HCT116 (cell line): ENCODE measurements at places on chromosomes 4 and X. TPM values are rescaled to one million over a fixed set of nuclear protein-coding genes. Genes with fewer than 3 reads are reported as not detected.

PGRMC1 gene
- 81.6 TPM for total RNA-seq

FGG gene
- 2.7 TPM for total RNA-seq

NKRF gene
- total RNA-seq: 22.8 TPM

CD38 gene
- not detected for total RNA-seq

- H3K4me3 ChIP-seq: no peak overlapping the region
- DNase-seq: no peak
- no peaks in the 10 kb centered on the region for H3K36me3 ChIP-seq
- H3K27ac ChIP-seq: no peak overlapping the region
These were observed 185.5 kb upstream of the ANXA10 start for GRCh38 chr4:167906851-167907250.

DNA sequence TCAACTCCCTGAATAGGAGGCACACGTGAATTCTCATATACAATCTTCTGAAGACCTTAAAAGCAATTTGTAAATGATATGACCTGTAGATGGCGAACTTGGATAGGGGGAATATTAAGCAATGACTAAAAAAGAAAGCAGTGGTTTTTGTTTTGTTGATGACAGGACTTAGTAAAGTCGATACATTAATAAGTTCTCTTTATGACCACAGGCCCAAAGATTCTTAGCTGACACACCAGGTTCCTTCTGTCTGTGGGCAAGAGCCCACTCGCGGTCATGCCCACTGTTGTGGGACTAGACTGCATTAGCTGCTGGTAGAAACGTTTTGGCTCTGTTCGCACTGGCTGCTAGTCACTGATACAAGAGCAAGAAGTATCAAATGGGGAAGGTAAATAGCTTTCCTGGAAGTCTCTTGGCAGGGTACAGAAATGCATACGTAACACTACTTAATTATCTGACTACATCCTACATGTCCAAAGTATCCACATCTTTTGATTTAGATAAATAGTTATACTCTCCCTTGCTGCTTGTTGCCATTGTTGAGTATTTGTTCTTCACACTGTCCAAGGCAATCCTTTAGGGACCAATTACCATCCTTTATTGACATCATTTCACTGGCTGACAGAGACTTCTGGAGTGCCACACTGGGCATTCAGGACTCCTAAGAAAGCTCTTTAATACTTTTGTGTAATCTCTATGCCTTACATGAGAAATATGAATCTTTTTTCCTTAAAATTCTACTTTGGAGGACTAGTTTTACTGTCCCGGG is 31.0 kb downstream of the ALPK1 start:
- no peak overlapping the region for H3K27ac ChIP-seq
- H3K4me3 ChIP-seq: no peak overlapping the region
- H3K4me1 ChIP-seq: no peaks in the 10 kb centered on the region

- H3K27me3 ChIP-seq: no peaks in the 10 kb centered on the region
- DNase-seq: no peak
- no peak overlapping the region for H3K4me3 ChIP-seq
- no peaks in the 10 kb centered on the region for H3K36me3 ChIP-seq
- H3K27ac ChIP-seq: no peak overlapping the region
These were observed 112.8 kb upstream of the EOLA2 start for GRCh38 chrX:150051096-150051495.

GRCh38 chrX:151505796-151506195 is 57.7 kb upstream of the PASD1 start:
- H3K4me3 ChIP-seq: no peak overlapping the region
- no peaks in the 10 kb centered on the region for H3K4me1 ChIP-seq
- H3K27me3 ChIP-seq: peaks cover 9% of the 10 kb centered on the region; the same call in 1 of the 2 replicates
- no peaks in the 10 kb centered on the region for H3K36me3 ChIP-seq

GRCh38 chr4:86521373-86521969 is 72.6 kb upstream of the PTPN13 start:
- no peaks in the 10 kb centered on the region for H3K4me1 ChIP-seq
- no peaks in the 10 kb centered on the region for H3K36me3 ChIP-seq
- H3K4me3 ChIP-seq: no peak overlapping the region
- H3K27ac ChIP-seq: no peak overlapping the region
- H3K27me3 ChIP-seq: no peaks in the 10 kb centered on the region

- no peaks in the 10 kb centered on the region for H3K27me3 ChIP-seq
- no peaks in the 10 kb centered on the region; the same call in 1 of the 2 replicates for H3K4me1 ChIP-seq
- no peak overlapping the region for H3K4me3 ChIP-seq
- DNase-seq: no peak
- no peak overlapping the region for H3K27ac ChIP-seq
- no peaks in the 10 kb centered on the region for H3K36me3 ChIP-seq
These were observed 24.6 kb downstream of the SEPTIN11 start for GRCh38 chr4:76974150-76974549.

DNA sequence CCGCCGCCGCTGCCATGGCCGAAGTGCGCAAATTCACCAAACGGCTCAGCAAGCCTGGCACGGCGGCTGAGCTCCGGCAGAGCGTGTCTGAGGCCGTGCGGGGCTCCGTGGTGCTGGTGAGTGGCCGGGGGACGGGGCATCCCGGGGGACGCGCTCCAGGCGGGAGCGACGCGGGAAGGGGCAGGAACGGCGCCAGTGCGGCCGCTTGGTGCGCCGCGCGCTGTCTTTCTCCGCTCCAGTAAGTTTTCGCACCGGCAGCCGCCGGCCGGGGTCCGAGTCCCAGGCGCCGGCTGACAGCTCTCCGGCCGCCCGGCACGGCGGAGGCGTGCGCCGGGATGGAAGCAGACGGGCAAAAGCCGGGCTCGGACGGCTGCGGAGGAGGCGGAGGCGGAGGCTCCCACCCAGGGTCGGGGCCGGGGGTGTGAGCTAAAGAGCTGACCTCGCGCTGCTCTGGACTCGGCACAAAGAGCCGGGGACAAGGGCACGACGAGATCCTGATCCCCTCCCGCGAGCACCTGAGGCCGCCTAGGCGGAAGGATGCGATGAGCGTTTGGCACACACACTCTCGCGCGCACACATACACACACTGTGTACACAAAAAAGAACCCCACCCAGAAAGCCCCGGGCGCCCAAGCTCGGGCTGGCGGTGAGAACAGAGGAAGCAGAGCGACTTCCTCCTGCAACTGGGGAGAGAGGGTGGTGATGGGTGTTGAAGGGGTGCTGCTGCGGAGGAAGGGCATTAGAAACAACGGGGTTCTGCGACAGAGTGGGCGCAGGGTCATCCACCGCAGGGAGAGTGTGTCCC is 545 bp downstream of the DOCK11 start:
- H3K27me3 ChIP-seq: no peaks in the 10 kb centered on the region; the same call in 1 of the 2 replicates
- H3K4me1 ChIP-seq: 0 out of 2 replicates have a peak, but pooled peaks cover 3% of the 10 kb centered on the region
- peak overlapping the region; percentile 59 for H3K4me3 ChIP-seq
- no peak for DNase-seq
- no peaks in the 10 kb centered on the region for H3K36me3 ChIP-seq

DNA sequence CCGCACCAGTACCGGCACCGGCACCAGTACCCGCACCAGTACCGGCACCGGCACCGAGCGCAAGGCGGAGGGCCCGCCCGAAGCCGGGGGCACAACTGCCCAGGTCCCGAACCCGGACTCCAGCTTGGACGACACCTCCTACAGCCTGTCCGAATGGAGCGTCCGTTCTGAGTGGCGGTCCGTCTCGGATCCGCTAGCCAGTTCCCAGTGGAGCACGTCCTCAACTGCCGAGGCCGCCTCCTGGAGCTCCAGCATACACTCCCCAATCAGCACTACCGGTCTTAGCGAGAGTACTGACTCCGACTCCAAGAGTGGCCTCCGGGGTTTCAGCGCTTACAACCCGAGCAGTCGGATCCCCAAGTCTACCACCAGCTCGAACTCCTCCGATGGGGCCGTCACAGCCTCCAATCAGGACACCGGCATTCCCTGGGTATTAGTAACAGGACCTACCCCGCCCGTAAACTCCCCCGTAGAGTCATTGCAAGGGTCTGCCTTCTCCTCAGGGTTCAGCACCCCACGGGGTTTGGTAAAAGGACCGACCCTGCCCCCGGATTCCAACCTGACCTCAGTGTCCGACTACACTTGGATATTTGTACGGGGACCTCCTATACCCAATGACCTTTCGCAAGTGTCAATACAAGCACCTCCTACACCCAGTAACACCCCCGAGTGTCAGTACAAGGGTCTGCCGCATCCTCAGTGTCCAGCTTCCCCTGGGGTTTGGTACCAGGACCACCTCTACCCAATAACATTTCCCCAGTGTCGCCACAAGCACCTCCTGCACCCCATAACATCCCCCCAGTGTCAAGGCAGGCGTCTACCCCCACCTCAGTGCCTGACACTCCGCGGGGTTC is 721 bp upstream of the MAOA start:
- no peaks in the 10 kb centered on the region for H3K36me3 ChIP-seq
- peak overlapping the region; percentile 54 for H3K4me3 ChIP-seq
- no peaks in the 10 kb centered on the region for H3K27me3 ChIP-seq
- DNase-seq: no peak

GRCh38 chr4:54837576-54838140 is 179.9 kb downstream of the KIT start:
- no peak for DNase-seq
- no peak overlapping the region for H3K4me3 ChIP-seq
- no peaks in the 10 kb centered on the region for H3K36me3 ChIP-seq
- H3K27me3 ChIP-seq: no peaks in the 10 kb centered on the region
- no peak overlapping the region for H3K27ac ChIP-seq
- H3K4me1 ChIP-seq: no peaks in the 10 kb centered on the region

GRCh38 chr4:112910109-112910736 is 139.2 kb upstream of the ANK2 start:
- no peak overlapping the region for H3K4me3 ChIP-seq
- no peak for DNase-seq
- no peaks in the 10 kb centered on the region for H3K36me3 ChIP-seq
- H3K4me1 ChIP-seq: peaks cover 16% of the 10 kb centered on the region

DNA sequence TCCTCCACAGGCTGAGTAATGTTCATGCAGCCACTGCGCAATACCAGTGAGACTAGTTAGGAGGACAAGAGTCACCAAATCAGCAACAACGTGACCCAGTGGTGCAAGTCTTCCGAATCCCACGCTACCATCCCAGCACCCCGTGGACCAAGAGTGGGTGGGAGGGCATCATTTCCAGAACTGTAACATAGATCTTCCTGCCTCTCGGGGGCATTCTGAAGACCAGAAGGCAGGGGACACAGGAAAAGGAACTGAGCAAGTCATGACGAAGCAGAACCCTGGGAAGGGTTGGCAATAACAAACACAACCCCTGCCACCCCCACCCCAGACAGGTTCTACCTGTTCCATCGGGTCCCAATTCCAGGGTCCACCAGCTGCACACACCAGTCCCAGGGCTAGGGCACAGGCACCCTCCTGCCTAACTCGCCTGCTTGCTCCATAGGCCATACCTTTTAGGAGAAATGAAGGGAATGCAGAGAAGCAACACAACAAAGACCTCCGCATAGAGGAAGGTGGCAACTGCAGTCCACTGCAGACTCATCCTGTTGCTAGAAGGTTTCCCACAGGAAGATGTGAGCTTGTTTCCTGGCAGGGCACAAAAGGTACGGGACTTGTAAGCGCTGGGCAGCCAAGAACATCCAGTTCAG is 1.4 kb downstream of the BCAP31 start:
- peak overlapping the region; percentile 70 for H3K27ac ChIP-seq
- DNase-seq: no peak
- H3K4me1 ChIP-seq: peaks cover 35% of the 10 kb centered on the region

GRCh38 chrX:18360867-18361266 is 6.4 kb upstream of the SCML2 start:
- H3K27me3 ChIP-seq: peaks cover 5% of the 10 kb centered on the region; the same call in 1 of the 2 replicates
- no peaks in the 10 kb centered on the region for H3K36me3 ChIP-seq
- H3K27ac ChIP-seq: no peak overlapping the region

DNA sequence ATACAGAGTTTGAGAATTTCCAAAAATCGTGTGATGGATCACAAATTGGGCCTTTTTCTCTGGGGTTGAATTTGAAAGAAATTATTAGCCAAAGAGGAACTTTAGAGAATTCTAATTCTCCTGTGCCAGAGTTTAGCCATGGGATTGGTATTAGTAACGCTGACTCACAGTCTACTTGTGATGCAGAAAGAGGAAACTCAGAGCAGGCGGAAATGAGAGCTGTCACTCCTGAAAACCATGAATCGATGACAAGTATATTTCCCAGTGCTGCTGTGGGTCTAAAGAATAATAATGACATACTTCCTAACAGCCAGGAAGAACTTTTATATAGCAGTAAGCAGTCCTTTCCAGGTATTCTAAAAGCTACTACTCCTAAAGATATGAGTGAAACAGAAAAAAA is 64.9 kb downstream of the N4BP2 start:
- peak; percentile 12 for DNase-seq
- H3K27me3 ChIP-seq: no peaks in the 10 kb centered on the region
- H3K4me3 ChIP-seq: no peak overlapping the region
- no peaks in the 10 kb centered on the region for H3K36me3 ChIP-seq
- peaks cover 12% of the 10 kb centered on the region for H3K4me1 ChIP-seq

DNA sequence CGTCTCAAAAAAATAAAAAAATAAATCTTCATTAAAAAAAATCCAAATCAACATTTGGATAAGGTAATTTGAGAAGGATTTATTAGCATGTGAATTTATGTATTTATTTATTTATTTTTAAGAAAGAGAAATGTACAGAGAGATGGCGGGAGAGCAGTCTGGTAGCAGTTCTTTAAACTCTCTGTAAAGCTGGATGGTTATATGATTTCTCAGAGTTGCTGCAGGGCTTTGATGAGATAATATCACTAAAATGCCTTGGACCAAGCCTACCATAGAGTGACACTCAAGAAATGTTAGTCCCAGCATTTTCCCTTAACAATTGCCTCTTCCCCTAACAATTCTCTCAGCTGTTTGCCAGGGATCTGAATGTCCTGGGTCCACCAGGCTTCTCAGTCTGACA is 103.4 kb upstream of the LNX1 start:
- H3K27ac ChIP-seq: no peak overlapping the region
- H3K4me1 ChIP-seq: no peaks in the 10 kb centered on the region
- no peak for DNase-seq
- H3K27me3 ChIP-seq: peaks cover 23% of the 10 kb centered on the region; the same call in 1 of the 2 replicates
- no peak overlapping the region for H3K4me3 ChIP-seq

- H3K27me3 ChIP-seq: no peaks in the 10 kb centered on the region
- DNase-seq: no peak
- H3K4me1 ChIP-seq: no peaks in the 10 kb centered on the region
- H3K36me3 ChIP-seq: no peaks in the 10 kb centered on the region
- no peak overlapping the region for H3K4me3 ChIP-seq
These were observed 78.8 kb downstream of the PHEX start for GRCh38 chrX:22110729-22111494.
